ENCODE measurements at places on chromosomes 6 and 20.

- DNase-seq: no peak
Observed at GRCh38 chr6:152004896-152005295, 197.4 kb downstream of the ESR1 start.

DNA sequence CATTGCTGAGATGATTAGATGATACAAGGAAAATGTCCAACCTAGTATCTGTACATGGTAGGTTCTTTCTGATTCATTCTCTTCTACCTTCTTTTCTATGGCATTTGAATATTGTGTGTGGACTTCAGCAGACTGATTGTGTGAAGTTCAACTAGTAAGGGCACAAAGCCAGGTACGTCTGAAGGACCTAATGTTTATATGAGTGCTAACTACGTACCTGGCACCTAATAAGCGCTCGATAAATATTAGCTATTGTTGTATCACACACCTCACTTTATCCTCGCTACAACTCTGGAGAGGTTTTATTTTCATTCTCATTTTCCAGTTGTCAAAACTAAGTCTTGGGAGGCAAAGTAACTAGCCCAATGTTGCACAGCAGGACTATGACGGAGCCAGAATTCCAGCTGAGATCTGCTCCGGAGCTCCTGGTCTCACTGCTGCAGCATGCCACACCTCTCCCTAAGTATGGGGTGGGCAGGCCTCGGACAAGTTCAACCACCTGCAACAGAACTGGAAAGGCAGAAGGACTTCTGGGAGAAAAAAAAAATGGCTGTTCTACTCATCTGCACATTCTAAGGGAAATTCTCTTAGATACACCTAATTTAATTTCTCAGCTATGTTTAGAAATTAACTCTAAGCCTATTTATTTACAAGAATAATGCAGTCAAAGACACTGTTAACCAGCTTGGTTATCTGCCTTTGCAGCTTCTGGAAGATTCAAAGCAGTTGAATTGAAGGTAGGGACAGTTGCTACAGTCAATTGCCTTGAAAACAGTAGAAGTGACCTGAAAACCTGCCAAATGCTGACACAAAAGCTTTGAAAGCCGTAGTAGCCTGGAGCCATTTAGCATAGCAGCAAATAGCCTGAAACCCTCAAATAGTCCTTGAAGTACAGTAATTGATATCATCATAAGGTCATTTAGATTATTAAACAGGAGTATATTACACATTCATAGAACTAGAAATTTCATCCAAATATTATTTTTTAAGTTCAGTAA, 165.0 kb downstream of the PDE7B start:
- no peak for DNase-seq

DNA sequence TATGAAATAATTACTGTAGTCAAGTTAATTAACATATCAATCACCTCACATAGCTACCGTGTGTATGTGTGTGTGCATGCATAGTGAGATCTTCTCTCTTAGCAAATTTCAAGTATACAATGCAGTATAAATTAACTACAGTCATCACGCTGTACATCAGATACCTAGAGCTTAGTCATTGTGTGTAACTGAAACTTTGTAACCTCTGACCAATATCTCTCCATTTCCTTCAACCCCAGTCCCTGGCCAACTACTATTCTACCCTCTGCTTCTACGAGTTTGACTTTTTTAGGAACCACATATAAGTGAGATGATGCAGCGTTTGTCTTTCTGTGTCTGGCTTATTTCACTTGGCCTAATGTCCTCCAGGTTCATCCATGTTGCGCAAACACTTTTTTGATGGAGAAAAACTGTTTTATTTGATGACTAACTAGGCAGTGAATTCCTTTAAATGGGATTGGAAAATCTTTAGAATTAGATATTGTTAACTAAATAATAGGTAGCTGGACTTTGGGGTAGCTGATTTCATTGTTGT, 459.5 kb downstream of the DHX35 start:
- no peak for DNase-seq

GRCh38 chr6:33837971-33838665, 34.3 kb upstream of the MLN start:
- no peak for DNase-seq

GRCh38 chr6:138774370-138774769, 801 bp downstream of the CCDC28A start:
- no peak for DNase-seq

GRCh38 chr6:47235421-47235820, 74.3 kb downstream of the TNFRSF21 start:
- no peak for DNase-seq

DNA sequence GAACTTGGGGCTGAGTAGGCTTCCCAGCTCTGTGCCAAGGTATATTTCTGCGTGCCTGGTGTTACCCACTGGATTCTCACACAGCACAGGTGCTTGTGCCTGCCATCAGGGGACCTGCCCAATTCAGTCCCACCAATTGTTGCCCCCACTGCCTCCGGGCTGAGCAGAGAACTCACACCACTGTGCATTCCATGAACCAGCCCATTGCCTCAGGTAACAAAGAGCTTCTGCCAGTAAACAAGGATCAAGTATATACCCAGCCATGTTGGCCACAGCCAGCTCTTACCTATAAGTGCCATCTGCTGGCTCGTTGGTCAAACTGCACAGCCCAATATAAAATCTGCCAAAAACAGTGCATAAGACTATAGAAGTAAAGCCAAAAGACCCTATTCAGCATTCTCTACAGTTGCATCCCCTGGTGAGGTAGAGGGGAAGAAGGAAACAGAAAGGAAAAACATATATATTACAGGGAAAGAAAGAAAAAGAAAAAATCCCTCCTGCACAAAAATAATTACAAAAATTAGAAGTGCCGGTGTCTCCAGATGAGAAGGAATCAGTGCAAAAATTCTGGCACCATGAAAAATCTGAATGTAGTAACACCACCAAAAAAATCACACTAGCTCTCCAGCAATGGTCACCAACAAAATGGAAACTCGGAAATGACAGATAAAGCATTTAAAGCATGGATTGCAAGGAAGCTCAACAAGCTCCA, 241.4 kb downstream of the IBTK start:
- no peak for DNase-seq

DNA sequence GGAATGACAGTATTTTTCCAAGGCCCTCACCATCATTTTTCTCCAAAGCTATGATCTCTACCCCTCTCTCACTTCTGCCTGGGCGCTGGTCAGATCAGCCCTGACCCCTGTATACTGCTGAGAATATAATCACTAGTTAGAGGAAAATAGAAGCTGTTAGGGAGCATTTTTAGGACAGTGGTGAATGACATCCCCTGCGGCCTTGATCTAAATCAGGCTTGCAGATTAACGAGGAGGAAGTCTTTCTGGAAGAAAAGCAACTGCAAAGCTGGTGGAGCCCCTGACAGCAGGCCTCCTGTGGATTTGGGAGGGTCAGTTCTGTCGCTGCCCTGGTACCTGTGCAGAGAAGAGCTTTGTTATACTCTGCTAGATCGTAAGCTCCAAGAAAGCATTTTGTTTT, 107.9 kb downstream of the RPP40 start:
- no peak for DNase-seq

GRCh38 chr6:133757335-133757734, 131.6 kb upstream of the TCF21 start:
- DNase-seq: no peak

GRCh38 chr20:56247954-56248782, at the start of gene MC3R:
MC3R (plus strand) TSS chr20:56248732; CDS start chr20:56248844, 112 bp downstream.
- DNase-seq: peak; percentile 14

DNA sequence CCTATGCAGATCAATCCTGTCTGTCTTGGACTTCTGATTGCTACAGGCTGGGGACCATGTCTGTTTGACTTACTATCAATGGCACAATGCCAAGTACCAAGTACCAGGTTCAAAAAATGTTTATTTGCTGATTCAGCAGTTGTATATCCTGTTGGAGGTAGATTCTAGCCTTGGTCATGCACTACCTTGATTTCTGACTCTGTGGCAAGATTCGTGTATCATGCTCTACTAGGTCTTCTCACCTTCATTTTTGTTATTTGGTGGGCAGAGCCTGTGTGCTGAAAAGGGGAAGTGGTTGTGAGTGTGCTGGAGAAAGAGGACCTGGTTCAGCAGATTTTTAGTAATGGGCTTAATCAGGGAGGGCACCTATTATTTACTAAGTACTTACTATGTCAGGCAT, 192.4 kb upstream of the MYLIP start:
- no peak for DNase-seq

DNA sequence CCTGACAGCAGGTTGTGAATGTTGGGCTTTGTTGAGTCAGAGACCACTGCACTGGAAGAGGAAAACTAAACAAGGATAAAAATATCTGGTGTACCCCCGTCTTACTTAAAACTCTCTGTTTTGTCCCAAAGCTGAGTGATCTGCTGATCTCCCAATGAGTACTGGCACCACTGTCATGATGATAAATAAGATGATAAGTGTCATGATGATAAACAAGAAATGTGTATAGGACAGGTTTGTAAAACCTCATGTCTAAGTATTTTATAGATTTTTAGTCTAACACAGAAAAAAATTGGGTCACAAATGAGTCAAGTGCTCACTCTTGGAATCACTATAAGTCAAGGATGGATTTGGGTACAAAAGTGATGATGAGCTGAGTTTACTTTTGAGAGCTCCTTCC, 8.5 kb upstream of the SIM1 start:
- DNase-seq: no peak

DNA sequence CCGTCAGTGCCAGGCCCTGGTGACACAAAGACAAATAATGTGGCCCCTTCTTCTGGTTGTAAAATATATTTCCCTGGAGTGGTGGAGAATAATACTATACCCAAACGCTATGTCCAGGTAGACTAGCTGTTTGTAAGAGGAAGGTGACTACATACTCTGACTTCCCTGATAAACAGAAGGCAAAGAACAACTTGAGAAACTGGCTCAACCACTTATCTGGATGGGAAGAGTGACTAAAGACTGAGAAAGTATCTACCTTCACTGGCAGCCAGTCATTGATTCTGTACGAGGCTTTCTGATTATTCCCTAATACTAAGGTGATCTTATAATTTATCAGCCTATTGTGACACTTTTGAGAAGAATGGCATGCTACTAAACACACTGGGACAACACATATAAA, 569.7 kb downstream of the EPHA7 start:
- no peak for DNase-seq

GRCh38 chr6:159904497-159904911, 13.7 kb downstream of the MAS1 start:
- no peak for DNase-seq

- DNase-seq: no peak
Observed at GRCh38 chr6:162181111-162181510, 546.5 kb downstream of the PRKN start.

GRCh38 chr20:48609491-48609978, 218.3 kb downstream of the PREX1 start:
- DNase-seq: no peak

DNA sequence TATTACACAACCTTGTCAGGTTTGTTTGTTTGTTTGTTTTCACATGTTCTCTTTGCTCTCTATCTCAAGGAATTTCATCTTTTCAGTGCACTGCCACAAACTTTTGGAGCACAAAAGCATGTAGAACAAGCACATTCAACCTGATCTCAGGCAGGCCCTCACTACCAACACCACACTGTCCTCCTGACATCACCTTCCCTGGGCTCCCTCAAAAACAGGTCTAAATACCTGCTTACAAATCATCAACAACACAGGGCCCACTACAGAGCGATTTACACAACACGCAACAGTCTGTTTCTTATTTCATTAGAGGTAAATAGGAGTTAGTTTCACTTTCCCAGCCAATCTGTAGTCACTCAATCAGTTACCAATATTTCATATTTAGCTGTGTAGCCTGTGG, 241.4 kb downstream of the EPHA7 start:
- DNase-seq: no peak

DNA sequence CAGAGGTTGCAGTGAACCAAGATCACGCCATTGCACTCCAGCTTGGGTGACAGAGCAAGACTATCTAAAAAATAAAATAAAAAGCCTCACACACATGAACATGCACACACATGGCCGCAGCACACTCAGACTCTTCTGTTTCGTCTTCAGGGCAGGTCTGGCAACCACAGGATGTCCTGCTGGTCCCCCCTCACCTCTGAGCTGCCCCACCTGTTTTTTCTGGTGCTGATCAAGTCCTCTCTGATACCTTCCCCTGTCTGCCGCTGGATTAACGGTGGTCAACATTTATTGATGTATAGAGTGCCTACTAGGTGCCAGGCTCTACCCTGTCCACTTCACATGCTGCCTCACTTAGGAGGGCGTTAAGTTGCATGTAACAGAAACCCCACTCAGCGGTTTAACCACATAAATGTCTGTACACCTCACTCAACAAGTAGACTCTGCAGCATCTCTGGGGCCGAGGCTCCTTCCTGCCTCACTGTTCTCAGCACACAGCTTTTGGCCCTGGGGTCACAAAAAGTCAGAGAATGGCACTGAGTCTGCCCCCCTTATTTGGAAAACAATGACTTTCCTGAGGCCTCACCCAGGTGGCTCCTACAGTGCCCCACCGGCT, 4.5 kb upstream of the AP5S1 start:
- no peak for DNase-seq

DNA sequence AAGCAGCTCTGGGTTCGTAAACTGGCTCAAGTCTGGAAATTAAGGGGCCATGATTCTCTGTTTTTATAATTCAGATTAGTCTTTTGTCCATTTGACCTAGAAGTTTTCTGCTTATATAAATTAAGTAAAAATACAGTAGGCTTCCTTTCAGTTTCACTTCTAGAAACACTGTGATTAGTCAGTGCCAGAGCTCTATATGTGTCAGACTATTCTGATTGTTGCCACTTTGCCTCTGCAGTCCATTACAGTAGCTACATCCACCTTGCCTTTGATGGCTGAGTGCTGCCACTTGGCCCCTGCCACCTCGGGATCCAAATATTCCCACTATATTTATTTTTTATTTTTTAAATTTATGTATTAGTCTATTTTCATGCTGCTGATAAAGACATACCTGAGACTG, 7.9 kb downstream of the ZC2HC1B start:
- no peak for DNase-seq

DNA sequence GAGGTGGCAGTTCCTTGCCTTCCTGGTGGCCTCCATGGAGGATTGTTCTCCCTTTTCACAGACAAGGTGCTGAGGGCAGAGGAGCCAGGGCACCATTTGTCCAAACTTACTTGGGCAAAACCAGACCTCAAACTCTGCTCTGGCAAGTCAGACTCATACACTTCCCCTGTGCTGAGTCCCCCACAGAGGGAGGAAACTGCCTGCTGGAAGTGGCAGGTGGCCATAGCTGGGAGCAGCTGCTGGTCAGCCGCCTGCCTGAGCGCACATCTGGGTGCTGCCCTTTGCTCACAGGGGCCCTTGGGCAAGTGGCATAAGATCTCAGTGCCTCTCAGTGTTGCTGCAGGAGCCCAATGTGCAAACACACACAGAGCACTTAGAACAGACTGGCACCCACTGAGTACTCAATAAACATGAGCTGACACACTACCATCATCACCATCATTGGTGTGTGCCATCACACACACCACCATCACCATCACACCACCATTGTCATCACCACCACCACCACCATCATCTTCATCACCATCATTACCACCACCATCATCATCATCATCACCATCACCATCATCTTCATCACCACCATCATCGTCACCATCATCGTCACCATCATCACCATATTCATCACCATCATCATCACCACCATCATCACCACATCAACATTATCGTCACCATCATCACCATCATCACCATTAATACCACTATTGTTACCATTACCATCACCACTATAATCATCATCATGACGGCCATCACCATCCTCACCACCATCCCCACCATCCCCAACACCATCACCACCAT, 17.6 kb downstream of the NOL4L start:
- DNase-seq: no peak

GRCh38 chr6:16137451-16137801, 8.5 kb downstream of the MYLIP start:
- DNase-seq: no peak

GRCh38 chr6:16657768-16658167, 103.5 kb downstream of the ATXN1 start:
- no peak for DNase-seq
